Fibroblast of skin of right quadriceps (primary cell): ENCODE measurements at places on chromosomes 3 and 15.
A peak's percentile ranks its signal among the peaks of the same experiment; 100 is the strongest.

DNA sequence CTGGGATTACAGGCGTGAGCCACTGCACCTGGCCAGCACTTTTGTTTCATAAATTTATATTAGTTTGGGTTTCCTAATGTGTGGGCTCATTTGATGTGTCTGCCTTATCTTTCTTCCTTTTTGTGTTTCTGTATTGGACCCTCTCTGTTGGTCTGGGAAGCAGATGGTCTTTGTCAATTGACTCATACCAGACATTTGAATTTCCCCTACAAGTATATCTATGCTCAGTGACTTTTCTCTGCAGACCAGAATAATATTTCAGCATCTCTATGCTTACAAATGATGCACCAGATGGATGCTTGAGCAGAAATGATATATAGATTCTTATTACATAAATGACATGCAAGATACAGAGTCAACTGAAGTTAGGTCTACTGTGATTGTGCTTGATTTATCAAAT is 329.9 kb upstream of the SLCO3A1 start:
- no peak for DNase-seq

DNA sequence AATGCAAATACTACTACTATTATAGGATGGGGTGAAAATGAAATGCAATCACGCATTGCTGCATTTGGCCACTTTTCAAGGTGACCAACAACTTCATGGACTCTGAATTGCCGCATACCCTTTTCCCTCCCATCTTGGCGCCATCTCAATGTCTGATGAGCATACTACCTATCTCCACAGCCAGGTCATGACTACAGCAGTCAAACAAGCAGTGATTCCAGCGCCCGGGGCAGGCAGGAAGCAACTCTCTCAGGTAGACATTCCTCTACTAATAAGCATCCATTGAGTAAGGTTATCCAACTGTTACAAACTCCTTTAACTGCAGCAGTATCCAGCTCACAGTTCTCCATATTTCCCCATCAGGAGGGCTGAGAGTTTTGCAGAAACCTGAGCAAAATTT is 155.4 kb downstream of the ADAMTS17 start:
- DNase-seq = no peak

- DNase-seq = peak; percentile 28
Observed at GRCh38 chr3:50674349-50675178, at the start of gene DOCK3. Gene DOCK3 (plus strand): TSS chr3:50674927. CDS start chr3:50675264, 337 bp downstream.

DNA sequence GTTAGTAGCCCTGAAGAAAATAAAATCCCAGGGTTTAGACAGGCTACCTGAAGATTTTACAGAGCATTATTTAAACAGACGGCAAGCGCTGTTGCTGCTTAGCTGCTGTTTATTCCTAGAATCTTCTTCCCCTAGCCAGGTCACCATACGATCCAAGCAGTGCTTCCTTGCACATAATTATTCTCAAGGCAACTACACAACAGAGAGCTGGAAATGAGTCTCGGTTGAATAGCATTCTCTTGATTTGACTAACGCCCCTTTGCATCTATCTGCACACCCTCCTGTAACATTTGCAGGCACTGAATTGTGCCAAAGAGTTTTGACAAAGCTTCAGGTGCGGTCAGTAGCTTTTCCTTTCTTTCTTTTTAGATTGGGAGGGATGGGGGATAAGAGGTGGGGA is 564.4 kb downstream of the TBL1XR1 start:
- DNase-seq = no peak
